CD4-positive, alpha-beta T cell (primary cell): ENCODE measurements at places on chromosomes 1 and 21. TPM values are rescaled to one million over a fixed set of nuclear protein-coding genes. Genes with fewer than 3 reads are reported as not detected.

DNA sequence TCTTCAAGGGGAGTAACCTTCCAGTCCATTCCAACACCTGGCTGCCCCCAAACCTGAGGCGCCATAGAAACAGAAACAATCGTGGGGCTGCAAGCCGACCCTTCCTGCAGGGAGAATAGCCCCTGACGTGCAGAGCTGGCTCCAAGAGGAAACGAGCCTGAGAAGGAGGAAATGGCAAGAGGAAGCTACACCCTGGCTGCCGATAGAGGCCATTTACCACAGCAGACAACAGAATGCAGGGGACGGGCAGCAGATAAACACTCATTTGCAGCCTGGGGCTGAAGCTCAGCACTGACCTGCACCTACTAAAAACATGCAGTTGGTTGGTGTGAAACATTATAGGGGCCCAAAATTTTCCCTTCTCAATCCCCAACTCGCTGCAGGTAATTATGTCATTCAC lies 8.7 kb upstream of the TDRD10 start:
- H3K27ac ChIP-seq: no peak overlapping the region
- H3K4me1 ChIP-seq: peaks cover 30% of the 10 kb centered on the region
- DNase-seq: no peak

DNA sequence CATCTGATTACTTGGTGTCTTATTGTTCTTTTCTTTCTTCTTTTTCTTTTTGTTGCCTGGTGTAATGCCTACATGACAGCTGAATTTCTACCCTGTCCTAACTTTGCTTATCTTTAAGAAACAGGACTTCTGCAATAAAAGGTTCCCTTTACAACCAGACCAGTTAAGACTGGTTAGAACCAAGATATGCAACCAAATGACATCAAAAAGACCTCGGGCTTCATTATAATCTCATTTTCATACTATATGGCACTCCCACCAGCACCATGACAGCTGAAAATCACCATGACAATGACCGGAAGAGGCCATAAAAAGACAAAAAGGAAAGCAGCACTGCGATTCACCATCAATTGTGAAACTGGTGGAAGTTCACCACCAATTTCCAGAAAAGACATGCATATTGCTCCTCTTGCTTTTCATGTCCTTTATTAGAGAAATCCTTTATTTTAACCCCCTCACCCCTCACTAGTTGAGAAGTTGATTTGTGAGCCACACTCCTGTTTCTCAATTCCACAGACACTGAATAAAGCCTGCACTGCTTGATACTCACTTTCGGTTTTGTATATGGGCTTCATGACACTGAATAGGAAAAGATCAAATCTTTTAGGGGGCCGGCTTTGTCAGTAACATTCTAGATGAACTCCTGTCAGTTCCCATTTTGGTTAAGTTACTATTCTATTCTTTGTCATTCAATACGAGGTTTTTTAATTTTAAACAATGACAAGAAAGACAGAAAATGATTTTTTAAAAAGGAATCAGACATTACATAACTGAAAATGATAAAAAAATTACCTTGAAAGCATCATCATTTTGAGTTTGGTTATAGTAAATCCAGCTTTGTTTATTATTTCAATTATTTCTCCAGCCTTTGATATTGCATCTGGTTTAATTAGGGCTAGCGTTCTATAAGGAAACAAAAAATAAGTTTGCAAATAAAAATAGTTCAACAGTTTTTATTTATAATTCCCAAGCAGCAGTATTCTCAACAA lies 58.1 kb downstream of the NME7 start:
- no peaks in the 10 kb centered on the region for H3K27me3 ChIP-seq
- peaks cover 3% of the 10 kb centered on the region for H3K4me1 ChIP-seq
- H3K27ac ChIP-seq: no peak overlapping the region
- H3K36me3 ChIP-seq: no peaks in the 10 kb centered on the region

The BGLAP gene
- 2.6 TPM for total RNA-seq

DNA sequence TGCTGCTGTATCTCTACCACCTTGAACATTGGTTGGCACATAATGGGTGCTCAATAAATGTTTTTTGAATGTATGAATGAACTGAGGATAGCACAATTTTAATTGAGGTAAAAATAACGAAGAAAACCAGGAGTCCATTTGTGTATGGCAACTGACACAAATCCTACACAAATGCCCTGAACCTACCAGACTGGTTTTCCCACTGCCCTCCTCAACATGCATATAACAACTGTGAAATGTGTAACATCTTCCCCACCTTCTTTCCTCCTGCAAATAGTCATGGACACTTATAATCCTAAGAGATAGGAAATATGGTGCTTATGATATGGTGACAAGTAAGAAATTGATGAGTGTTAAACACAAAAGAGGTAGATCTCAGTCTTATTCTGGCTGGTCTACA lies 9.9 kb upstream of the LMO4 start:
- H3K4me3 ChIP-seq: no peak overlapping the region
- H3K36me3 ChIP-seq: no peaks in the 10 kb centered on the region
- DNase-seq: no peak
- no peak overlapping the region for H3K27ac ChIP-seq

DNA sequence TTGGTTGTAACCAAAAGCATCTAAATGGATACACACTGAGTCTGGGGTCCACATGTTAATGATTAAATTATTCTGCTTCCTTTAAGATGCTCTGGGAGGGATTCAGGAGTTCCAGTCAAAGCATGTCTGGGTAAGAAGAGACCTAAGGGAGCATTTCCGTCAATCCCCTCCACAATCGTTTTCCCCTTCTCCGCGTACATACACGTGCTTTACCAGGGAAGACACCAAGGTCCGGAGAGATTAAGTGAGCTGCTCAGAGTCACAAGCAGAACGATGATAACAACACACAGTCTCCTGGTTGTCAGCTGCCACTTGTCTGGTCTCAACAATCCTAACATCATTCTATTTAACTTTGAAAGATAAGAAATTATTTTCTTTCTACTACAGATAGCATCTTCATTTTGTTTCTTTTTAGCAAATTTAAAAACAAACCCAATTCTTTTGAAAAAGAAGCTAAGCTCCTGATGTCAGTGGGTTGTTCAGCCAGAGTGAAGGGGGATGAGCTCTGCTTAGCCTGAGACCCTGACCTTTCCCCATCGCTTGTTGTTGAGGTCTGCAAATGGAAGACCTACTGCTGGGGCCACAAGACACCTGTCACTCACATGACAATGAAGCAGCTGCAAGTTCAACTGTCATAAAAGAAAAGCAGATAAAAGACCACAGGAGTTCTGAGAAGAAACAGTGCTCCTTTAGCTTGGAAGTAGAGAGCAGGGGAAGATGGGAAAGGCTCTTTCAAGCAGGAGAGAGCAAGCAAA lies 4.5 kb downstream of the PAFAH2 start:
- DNase-seq: no peak
- H3K27ac ChIP-seq: no peak overlapping the region
- H3K36me3 ChIP-seq: peaks cover 8% of the 10 kb centered on the region
- no peak overlapping the region for H3K4me3 ChIP-seq
- no peaks in the 10 kb centered on the region for H3K27me3 ChIP-seq

GRCh38 chr1:151435174-151435573 lies 24.1 kb downstream of the POGZ start:
- H3K4me3 ChIP-seq: no peak overlapping the region
- H3K36me3 ChIP-seq: peaks cover 26% of the 10 kb centered on the region
- peaks cover 21% of the 10 kb centered on the region for H3K4me1 ChIP-seq
- DNase-seq: no peak
- no peaks in the 10 kb centered on the region for H3K27me3 ChIP-seq

The ITLN1 gene
- total RNA-seq: not detected

DNA sequence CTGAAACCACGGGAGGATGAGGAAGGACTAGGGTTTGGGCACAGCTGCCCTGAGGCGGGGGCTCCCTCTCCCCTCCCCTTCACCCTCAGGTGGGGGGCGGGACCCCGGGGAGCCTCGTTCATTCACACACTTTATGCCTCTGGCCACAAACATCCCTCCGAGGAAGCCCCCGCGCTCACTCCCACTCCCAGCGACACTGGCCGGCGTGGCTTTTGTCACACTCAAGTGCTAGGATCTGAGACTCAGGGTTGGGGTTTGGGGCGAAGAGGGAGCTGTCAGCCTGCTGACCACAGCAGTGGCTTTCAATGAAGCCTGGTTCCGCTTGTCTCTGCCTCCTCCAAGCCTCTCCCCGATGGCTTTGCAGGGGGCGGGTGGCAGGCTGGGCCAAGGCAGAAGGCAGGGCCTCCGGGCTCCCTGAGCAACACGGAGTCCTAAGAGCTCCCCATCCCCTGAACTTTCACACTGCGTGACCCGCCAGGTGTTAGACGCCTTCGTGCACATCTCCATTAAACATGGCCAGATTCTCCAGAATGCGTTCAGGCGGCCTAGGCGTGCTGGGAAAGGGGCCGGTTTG lies 178.1 kb downstream of the NPHP4 start:
- H3K4me1 ChIP-seq: no peaks in the 10 kb centered on the region
- H3K27ac ChIP-seq: no peak overlapping the region
- H3K27me3 ChIP-seq: peaks cover 3% of the 10 kb centered on the region
- no peaks in the 10 kb centered on the region for H3K36me3 ChIP-seq
- no peak for DNase-seq

The KIF2C gene
- total RNA-seq: 0.64 TPM

- no peak overlapping the region for H3K4me3 ChIP-seq
- no peak overlapping the region for H3K27ac ChIP-seq
- no peaks in the 10 kb centered on the region for H3K4me1 ChIP-seq
- DNase-seq: no peak
- H3K36me3 ChIP-seq: no peaks in the 10 kb centered on the region
Measured at GRCh38 chr1:28720376-28720775, 16.4 kb upstream of the YTHDF2 start.

The TRIM58 gene
- total RNA-seq: 0.20 TPM

DNA sequence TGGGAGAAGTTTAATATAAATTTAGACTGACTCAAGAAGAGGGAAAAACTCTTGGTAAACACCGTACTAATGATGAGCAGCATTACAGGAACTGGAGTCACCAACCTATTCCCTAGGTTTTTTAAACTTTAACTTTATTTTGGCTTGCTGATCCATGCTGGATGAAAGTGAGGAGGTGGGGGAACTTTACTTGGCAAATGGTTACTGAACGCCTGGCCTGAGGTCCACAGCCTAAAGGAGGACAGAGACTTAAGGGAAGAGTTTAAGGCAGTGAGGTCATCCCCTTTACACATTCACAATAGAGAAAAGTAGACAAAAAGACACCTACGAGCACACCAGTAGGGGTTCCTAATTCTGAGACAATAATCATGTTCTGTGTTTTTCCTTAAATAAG lies 25.6 kb upstream of the A3GALT2 start:
- no peaks in the 10 kb centered on the region for H3K27me3 ChIP-seq
- DNase-seq: no peak
- peaks cover 9% of the 10 kb centered on the region for H3K36me3 ChIP-seq
- H3K27ac ChIP-seq: no peak overlapping the region

GRCh38 chr21:42580076-42580792 lies 66.6 kb downstream of the SLC37A1 start:
- DNase-seq: no peak
- no peak overlapping the region for H3K27ac ChIP-seq
- H3K4me1 ChIP-seq: no peaks in the 10 kb centered on the region
- H3K27me3 ChIP-seq: no peaks in the 10 kb centered on the region

The GBP6 gene
- not detected for total RNA-seq

DNA sequence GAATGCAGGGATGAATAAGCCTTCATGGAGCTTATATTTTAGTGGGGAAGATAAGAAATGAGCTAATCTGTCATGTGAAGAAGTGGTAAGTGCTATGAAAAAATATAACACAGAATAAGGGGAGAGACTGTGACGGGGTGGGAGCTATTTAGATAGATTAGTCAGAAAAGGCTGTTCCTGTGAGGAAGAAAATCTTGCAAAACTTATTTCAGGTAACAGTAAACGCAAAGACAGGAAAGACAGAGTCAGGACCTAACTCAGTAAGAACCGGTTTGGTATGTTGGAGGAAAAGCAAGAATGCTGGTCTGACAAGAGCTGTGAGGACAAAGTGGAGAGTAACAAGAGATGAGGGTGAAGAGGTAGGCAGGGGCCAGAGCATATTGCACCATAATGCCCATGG lies 22.0 kb downstream of the GNAI3 start:
- H3K27me3 ChIP-seq: no peaks in the 10 kb centered on the region
- peaks cover 18% of the 10 kb centered on the region for H3K36me3 ChIP-seq
- H3K4me1 ChIP-seq: peaks cover 12% of the 10 kb centered on the region
- H3K27ac ChIP-seq: no peak overlapping the region
- H3K4me3 ChIP-seq: no peak overlapping the region
